ENCODE measurements at places on chromosomes 6 and 20.

DNA sequence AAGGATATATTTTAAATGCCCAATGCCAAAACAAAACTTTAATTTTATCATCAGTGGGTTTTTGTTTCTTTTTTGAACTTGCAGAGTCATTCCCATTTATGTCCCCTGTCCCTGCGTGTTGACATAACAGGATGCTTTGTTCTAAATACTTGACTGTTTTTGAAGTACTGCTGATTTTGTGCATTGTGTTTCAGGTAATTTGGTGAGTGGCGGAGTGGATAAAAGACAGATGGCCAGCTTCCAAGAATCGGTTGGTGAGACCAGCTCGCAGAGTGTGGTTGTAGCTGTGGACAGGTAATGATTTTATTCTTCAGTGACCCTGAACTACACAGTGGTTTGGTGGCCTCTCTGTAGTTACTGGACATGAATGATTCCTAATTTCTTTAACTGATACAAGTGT is 50.5 kb upstream of the CSE1L start:
- DNase-seq = peak; percentile 96

- no peak for DNase-seq
These were observed 504.9 kb upstream of the MARCKS start for GRCh38 chr6:113352029-113352801.

DNA sequence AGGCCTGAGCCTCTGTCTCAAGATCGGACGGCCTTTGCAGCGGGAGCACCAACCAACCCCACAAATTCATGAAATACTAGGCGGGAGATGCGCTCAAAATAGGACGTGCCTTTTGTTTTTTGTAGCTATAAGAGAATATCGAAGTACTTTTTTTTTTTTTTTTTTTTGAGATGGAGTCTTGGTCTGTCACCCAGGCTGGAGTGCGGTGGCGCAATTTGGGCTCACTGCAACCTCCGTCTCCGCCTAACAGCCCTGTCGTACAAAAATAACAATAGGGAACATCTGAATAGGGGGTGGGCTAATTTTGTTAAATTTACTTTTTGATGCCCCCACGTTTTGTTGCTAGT is 5.9 kb upstream of the TUBB2A start:
- DNase-seq = no peak

- DNase-seq = no peak
These were observed 12.1 kb downstream of the ACSS2 start for GRCh38 chr20:34888468-34888867.

- no peak for DNase-seq
These were observed 34.1 kb downstream of the CDYL start for GRCh38 chr6:4809999-4810918.

DNA sequence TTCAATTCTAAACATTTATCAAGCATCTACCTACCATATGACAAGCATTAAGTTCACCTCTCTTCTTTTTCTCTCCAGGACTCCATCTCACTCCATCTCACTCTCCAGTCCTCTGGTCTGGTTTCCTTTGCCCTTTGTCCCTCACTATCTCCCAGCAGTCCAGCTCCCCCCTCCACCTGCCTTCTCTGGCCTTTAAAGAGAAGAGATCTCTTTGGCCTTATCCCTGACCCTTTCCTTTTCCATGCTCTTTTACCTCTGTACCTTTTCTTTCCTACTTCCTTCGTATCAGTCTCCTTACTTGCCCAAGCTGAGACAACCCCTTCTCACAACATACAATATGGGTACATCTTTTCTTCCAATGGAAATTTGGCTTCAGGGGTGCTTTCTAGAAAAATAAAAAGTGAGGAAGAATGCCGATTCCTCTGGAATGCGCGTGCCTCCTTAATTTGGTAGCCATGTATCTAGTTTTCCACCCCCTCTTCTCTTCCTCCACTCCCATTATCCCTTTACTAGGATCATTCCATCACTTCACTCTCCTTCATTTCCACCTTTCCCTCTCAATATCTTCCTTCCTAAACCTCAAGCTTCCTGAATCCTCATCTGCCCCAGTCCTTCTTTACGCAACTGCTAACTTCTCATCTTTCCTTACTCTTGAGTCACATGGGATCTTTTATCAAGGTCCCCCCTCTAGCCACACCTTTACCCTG is 745 bp upstream of the AGPAT1 start:
- peak; percentile 86 for DNase-seq

DNA sequence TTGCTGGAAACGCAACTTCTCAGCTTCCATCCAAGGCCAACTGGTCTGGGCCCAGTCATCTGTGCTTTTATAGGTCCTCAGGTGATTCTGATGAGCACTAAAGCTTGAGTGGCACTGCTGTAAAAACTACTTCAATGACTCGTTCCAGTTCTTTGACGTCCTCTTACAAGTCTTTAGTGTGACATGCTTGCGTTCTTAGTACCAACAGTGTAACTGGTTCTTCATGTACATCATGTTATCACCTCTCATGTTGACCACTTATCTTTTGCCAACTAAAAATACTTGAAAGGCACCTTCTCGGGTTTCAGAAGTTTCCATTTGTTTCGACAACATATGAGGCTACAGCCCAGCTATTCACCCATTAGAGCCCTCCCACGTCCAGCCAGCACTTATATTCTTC is 468.9 kb downstream of the PRKN start:
- DNase-seq = no peak

DNA sequence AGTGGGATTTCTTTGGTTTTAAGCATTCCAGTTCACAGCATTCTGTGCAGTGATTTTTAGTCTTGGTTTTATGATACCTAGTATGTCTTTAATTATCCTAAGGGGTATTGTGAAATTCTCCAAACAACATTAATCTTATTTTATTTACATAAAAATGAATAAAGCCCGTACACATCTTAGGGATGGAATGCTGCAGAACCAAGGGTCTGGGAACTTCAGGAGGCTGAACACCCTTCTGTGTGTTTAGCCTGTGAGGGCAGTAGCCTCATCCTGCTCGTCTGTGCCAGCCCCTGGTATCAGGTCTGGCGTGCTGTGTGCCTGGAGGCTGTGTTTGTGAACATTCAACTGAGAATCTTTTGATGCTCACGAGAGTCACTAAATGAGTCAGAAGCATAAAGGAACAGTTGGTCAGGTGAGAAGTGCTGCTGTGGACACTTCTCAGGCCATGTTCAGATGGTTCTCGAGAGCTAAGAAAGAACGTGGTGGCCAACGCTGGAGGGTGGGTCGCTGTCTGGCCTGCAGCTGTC is 25.2 kb upstream of the C20orf204 start:
- no peak for DNase-seq

GRCh38 chr20:6560978-6561377 is 206.5 kb upstream of the BMP2 start:
- DNase-seq = no peak

DNA sequence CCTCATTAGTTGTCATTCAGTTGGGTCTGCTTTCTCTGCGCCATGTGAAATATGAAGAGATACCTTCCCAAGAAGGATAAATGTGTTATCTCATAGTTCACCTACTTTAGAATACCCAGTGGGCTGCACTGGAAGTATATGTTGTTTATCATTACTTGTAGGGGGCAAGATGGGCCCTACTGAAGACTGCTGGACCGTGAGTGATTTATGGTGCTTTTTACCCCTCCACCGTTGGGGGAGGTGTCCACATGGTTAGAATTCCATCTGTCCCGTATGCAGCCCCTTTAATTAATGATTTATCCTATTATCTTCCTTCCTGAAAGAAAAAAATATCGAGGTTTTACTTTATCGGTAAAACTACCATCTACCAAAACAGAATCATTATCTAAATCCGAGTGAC is 97.0 kb downstream of the TSHZ2 start:
- DNase-seq = no peak

- no peak for DNase-seq
These were observed 108.7 kb upstream of the CNKSR3 start for GRCh38 chr6:154619146-154619545.

- DNase-seq = no peak
These were observed 49.1 kb upstream of the PTPRT start for GRCh38 chr20:43238833-43239232.

- DNase-seq = no peak
These were observed 2.0 kb upstream of the PMEPA1 start for GRCh38 chr20:57711826-57712225.

DNA sequence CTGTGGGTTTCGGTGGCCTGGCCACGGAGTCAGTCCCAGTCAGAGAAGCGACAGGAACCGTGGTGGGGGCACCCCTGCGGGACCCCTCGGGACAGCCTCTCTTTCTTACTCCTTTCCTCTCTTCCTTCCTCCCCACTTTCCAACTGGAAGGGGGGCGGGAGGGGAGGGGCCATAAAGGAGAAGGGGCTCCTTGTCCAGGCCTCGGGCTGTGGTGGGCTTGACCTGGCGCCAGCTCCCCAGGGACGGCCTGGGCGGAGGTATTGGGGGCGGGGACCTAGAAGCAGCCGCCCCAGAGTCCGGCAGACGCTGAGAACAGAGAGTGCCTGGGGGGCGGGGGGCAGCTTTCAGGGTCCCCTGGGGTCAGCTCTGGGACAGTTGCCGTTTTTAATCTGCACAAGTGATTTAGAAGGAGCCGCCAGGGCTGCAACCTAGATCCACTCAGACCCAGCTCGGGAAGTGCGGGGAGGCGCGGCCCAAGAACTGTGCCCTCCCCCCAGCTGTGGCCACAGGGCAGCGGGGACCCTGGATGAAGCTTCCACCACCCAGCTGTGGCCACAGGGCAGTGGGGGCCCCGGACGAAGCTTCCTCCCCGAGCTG is 6.4 kb upstream of the ABHD16B start:
- no peak for DNase-seq

- no peak for DNase-seq
These were observed 382.5 kb downstream of the TAF4 start for GRCh38 chr20:61682996-61683681.

- no peak for DNase-seq
These were observed 12.5 kb upstream of the FOXC1 start for GRCh38 chr6:1597121-1597744.

DNA sequence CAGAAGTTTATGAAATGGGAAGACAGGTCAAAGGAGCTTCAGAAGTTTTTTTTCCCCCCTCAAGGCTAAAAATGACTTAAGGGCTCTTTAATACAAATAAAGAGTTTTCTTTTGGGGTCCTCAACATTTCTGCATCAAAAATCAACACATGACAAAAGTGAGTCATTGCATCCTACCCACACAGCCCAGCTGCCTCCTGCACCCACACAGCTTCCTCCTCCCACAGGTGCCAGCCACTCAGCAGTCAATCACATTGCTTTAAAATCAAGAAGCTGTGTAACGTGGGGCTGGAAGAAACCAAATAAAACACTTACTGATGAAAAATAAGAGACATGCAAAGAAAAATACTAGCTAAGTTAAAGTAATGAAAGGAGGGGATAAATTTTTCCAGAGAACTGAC is 68.5 kb downstream of the MAP3K5 start:
- DNase-seq = no peak

DNA sequence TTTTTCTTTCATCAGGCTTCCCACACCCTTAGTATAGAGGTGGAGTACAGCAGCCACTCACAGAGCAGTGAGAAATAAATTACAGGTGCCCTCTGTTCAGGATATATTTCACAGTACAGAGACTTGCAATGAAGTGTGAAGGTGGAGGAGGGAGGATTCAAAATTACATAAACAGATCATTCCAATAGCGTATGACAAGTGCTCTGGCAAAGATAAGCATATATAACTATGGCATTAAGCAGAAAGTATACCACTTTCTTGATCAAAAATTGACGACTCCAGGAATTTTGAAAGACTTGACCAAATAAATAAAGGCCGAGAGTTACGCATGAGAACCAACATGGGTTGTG is 108.7 kb downstream of the GPX5 start:
- peak; percentile 71 for DNase-seq

GRCh38 chr6:168050225-168050880 is 28.7 kb downstream of the FRMD1 start:
- DNase-seq = no peak

GRCh38 chr6:23446469-23446967 is 679.5 kb upstream of the NRSN1 start:
- peak; percentile 30 for DNase-seq

- DNase-seq = peak; percentile 82
These were observed 55.6 kb upstream of the CARMIL1 start for GRCh38 chr6:25223490-25223991.

- no peak for DNase-seq
These were observed 197.7 kb downstream of the CD109 start for GRCh38 chr6:73893696-73894095.

DNA sequence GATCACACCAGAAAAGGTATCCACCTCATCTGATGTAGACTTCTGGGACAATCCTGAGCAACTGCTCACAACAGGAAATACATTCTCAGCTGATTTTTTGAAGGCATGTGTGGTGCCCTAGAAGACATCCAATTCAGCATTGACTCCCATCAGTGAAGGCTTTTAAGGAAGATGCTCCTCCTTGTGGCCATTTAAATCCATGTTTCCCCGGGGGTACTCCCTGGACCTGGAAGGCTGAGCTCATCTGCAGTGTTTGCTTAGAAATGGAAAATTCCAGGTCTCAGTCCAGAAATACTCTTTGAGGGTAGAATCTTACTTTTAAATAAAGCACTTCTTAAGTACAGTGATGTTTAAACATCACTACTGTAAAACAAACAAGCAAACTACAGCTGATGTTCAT is 195.5 kb upstream of the PDE10A start:
- no peak for DNase-seq

DNA sequence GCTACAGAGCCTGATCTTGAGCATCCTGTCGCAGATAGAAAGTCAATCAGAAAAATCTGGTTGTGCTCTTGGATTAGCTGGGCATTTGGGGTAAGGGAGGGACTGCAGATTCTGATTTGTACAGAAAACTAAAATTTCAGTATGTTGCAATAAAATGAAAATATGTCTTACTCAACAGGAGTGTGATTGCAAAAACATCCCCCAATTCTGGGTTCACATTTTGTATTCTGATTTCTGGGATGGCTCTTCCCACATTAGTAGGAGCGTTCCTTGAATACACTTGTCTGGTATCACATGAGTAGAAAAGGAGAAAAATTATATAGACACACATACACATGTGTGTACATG is 40.5 kb downstream of the PANK2 start:
- DNase-seq = no peak

GRCh38 chr20:57835588-57836455 is 126.0 kb upstream of the PMEPA1 start:
- no peak for DNase-seq

GRCh38 chr6:138264372-138264880 is 46.1 kb upstream of the PBOV1 start:
- no peak for DNase-seq

DNA sequence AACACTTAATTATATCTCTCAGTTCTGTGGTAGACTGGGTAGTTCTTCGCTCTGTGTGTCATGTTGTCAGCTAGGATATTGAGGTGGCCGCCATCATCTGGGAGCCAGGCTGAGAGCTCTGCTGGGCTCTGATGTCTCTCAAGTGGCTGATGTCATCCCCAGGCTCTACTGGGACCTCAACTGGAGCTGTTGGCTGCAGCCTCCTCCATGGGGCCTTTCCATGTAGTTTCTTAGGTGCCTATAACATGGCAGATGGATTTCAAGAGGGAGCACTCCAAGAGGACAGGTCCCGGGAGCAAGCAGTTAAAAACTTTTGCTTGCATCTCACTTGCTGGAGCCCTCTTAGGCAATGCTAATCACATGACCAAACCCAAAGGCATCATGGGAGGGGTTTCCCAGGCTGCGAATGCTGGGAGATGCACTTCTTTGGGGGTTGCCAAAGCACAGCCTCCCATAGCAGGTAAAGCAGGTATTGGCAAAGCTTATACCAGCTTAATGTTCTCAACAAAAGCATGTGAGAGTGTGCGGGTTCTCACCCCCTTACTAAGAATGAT is 129.8 kb downstream of the TMEM242 start:
- DNase-seq = no peak
